ENCODE measurements at places on chromosomes 12 and 14. TPM values are rescaled to one million over a fixed set of nuclear protein-coding genes. Genes with fewer than 3 reads are reported as not detected.

- no peak for DNase-seq
Measured at GRCh38 chr12:29081101-29081500, 68.0 kb upstream of the FAR2 start.

DNA sequence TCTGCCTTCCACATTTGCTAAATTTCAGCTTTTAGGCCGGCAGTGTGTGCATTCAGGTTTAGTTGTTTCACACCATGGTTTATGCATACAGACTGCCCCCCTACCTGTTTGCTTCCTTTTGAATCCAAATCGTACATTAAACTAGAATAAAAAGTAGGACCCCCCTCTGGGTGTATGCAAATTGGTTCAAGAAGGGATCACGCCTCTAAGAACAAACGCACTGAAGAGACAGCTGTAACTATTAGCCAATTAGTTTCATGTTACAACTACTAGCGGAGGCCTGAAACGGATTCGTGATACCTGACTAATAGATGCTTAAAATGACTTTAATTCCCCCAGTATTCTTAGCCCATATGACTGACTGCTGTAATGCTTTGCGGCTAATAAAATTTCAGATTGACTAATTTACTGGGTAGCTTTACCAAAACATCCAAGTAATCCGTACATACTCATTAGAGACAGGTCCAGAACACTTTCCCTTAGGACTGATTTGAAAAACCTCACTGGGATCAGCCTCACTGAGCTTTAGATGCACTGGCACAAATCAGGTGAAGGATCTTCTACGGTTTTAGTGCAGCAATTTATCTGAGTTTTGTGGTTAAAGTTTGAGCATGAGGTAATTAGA lies 411.8 kb downstream of the NPAS3 start:
- DNase-seq: no peak

The SOCS4 gene
- total RNA-seq: 4.5 TPM

The SLC48A1 gene
- 14.1 TPM for total RNA-seq

The MFAP5 gene
- not detected for total RNA-seq
